EL (cell line): ENCODE measurements at places on chromosomes 12 and 14.

DNA sequence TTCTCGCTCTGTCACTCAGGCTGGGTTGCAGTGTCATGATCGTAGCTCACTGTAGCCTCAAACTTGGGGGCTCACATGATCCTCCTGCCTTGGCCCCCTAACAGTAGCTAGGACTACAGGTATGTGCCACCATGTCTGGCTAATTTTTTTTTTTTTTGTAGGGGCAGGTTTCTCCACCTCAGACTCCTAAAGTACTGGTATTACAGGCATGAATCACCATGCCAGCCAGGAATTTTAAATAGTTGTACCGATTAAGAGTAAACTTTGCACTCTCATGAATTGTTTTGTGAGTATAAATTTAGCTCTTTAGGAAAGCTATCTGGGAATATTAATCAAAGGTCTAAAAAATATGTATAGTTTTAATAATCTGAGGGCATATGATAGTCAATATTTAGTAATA lies 25.5 kb downstream of the YEATS4 start:
- DNase-seq, result no peak

DNA sequence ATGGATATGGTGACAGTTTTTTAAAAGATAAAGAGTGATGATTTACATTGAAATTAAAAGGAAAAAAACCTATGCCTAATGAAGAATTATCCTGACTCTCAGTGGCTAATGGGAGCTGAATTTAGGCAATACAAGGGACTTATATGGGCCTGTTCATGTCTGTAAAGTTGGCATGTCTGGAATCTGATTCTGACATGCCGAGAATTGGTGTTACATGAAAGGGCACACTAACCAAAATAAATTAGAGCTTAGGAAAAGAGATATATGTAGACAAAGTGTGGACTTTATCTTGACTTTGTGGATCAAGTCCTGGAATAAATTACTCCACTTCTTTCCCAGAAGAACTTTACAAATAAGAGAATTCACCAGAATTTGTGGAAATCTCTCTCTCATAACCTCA lies 1.1 kb downstream of the TDG start:
- peak; percentile 23 for DNase-seq

DNA sequence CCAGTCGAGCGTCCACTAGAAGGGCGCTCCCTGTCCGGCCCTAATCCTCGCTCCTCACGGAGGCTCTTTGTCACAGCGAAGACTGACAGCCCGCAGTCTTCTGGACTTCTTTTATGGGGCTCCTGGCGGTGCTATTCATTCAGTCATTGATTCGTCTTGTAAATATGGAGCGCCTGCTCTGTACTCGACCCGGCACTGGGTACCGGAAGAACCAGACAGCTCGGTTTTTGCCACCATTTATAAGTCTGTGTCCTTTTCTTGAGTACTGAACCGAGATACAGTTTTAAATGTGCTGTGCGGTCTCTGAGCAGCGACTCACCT lies 570 bp downstream of the DMAC2L start:
- no peak for DNase-seq

DNA sequence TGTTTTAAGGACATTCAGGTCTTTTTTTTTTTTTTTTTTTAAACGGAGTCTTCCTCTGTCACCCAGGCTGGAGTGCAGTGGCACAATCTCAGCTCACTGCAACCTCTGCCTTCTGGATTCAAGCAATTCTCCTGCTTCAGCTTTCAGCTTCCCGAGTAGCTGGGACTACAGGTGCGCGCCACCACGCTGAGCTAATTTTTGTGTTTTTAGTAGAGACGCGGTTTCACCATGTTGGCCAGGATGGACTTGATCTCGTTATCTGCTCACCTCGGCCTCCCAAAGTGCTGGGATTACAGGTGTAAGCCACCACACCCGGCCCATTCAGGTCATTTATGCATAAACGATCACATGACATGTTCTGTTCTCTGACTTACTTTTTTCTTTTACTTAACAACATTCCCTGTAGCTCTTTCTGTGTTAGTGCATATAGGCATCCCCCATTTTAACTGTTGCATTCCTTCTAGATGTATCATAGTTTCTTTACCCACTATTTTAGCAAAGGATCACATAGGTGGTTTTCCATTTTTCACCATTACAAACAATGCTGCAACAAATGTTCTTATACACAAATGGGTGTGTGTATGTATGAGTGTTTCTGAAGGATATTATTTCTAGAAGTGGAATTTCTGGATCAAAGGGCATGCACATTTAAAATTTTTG lies 74.2 kb downstream of the ARF6 start:
- no peak for DNase-seq

GRCh38 chr12:72010356-72010755 lies 71.7 kb downstream of the TPH2 start:
- peak; percentile 28 for DNase-seq

GRCh38 chr12:52920937-52921336 lies 16.1 kb upstream of the KRT8 start:
- peak; percentile 28 for DNase-seq

- no peak for DNase-seq
Observed at GRCh38 chr14:30915596-30915995, 41.2 kb downstream of the COCH start.

GRCh38 chr12:94254270-94254669 lies 105.9 kb downstream of the PLXNC1 start:
- DNase-seq, result no peak

DNA sequence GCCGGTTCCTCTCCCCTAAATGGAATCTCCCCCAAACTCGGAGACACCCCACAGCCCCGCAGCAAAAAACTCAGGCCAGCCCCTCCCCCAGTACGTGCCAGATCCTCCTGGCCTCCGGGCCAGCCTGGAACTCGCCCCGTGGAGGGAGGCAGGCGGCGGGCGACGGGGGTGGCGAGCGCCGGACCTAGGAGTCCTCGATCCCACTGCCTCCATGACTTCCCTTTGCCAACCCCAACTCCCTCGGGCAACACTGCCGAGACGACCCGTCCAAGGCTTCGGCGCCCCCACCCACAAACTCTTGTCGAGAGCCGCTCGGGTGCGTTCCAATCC lies 400 bp downstream of the ADCY6 start:
- DNase-seq, result no peak

DNA sequence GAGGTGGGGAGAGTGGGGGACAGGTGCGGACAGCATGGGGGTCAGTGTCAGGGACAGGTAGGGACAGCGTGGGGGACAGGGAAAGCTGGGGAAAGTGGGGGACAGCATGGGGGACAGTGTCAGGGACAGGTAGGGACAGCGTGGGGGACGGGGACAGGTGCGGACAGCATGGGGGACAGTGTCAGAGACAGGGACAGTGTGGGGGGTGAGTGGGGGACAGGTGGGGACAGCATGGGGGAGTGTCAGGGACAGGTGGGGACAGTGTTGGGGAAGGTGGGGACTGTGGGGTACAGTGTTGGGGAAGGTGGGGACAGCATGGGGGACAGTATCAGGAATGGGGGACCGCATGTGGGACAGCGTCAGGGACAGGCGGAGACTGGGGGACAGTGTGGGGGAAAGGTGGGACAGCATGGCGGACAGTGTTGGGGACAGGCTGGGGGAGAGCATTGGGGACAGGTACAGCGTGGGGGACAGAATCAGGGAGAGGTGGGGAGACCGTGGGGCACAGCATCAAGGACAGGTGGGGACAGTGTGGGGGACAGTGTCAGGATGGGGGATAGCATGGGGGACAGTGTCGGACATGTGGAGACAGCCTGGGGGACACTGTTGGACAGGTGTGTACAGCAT lies 96.1 kb downstream of the TMEM121 start:
- DNase-seq, result no peak

GRCh38 chr14:58272588-58273372 lies 25.6 kb upstream of the ARID4A start:
- DNase-seq, result peak; percentile 22

- DNase-seq, result no peak
Observed at GRCh38 chr12:120940006-120940405, 35.8 kb upstream of the SPPL3 start.

GRCh38 chr12:57883700-57884099 lies 37.2 kb upstream of the CTDSP2 start:
- no peak for DNase-seq

- DNase-seq, result peak; percentile 4
Observed at GRCh38 chr12:112584266-112584722, 165.5 kb downstream of the PTPN11 start.

DNA sequence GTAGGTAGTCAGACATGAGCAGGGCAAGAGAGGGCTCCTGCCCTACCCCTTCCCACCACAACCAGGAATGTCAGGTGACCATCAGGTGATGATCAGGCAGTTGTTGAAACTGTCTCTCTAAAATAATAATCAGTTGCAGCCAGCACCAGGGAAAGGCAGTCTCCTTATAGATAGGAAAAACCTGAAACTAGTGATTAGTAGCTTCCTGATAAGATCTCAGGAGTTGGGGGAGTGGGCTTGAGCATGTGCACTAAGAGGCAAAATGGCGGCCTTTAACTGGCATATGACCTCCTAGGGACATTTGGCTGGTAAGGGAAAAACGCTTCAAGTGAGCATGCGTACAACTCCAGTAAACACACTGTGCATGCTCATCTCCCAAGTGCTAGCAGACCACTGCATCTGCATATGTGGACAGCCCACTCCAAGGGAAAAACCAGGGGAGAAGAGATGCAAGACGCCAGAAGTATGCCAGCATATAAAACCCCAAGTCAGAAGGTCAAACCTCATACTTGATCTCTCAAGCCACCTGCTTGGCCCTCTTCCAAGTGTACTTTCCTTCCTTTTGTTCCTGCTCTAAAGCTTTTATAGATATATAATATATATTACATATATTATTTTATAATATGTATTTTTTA lies 37.1 kb downstream of the TGFB3 start:
- DNase-seq, result no peak

DNA sequence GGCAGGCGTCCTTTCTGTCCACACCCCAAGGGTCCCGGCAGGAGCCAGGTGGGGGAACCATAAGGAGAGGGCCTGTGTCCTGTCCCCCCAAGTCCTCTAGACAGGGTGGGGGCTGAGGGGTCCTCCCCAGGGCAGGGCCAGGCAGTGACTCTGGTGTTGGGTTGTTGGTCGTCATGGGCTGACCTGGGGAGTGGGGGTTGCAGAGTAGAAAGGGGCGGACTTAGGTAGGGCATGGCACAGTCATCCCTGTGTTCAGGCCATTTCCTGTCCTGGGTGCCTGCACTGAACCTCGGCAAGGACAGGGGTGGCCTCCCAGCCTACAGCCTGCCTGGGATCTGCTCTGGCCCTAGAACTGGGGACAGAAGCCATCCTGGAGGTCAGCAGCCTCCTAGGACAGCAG lies 356.2 kb downstream of the TMEM121 start:
- DNase-seq, result no peak

DNA sequence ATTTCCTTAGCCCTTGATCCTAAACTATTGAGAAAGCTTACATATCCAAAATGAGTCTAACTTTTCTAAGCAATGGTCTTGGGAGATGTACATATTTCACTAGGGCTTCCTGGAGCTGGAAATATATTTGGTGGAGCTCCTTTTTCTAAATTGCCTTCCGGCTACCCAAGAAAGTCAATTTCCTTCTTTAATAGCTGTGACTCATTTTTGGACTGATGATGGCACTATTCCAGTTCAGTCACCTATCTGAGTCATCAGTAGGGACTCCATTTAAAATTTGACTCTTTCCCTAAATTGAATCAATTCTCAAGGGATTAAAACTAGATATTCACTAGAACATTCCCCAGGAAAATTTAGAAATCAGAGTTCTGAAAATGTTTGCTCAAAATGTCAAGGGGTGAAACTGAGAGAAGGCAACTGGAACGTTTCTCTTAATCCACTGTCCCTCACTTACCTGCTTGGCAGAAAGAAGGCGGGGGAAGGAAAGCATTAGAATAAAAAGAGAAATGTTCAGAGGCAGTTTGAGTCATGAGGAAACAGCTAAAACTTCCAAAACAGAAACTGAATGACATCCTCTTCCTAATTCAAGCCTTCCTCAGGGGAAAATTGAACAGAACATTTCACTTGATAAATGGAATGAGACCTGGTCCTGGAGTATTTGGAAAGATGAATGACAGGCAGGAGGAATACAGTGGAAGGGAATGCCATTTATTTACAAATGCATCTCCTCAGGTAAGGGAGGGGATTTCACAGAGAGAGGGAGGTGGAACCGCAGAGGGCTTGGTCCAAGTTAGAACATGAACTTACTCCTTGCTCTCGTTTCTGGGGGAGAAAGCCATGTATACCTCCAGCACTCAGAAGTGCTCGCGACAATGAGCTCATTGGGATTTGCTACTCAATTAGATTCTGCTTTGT lies 91.2 kb downstream of the RGS6 start:
- DNase-seq, result no peak

DNA sequence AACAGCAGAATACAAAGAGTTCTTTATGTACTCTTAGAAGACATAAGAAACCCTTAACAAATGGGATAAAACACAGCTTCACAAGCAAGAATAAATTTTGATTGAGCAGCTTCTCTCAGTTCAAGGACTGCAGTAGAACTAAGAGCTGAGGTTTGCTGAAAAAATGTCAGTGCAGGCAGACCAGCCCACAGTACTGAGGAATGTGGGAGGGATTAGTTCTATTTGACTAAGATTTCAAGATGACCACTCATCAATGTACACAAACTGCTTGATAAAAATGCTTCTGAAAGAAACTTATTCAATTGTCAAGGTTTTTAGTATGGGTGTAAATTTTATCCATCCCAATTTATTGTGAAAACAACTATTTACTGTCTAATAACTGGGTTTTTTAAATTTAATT lies 138.4 kb downstream of the SEC23A start:
- DNase-seq, result peak; percentile 34

GRCh38 chr14:89915114-89915878 lies 39.2 kb downstream of the EFCAB11 start:
- peak; percentile 69 for DNase-seq

DNA sequence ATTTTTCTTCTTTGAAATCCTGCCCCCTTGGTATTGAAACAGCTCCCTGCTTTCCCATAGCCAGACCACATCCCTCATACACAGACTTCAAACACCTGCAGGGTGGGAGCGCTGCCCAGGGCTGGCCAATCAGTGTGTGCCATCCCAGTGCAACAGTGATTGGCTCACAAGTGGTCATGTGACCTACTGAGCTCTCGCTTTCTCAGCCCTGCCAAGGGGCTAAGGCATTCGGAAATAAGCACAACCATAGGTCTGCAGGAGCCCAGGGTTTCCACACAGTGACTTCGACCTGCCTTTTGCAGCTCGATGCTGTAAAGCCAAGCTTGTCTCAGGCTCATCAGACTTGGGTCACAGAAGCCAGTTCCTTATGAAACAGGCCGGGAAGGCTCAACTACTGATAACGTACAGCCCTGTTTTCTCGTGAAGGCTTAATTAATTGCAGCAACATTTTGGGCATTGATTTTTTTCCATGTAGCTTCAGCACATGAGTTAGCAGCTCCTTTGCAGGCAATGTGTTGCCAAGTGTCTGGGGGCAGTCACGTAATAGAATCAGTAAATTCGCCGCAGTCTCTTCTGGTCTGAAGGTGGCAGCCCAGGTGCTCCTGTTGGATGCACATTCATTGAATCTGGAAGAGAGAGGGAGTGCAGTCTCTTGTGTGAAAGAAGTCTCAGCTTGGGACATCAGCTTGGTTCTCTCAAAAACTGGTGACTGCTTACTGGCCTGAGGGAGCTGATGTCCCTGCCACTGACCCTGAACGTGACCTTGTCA lies 1091.8 kb downstream of the AACS start:
- no peak for DNase-seq
